ENCODE measurements at places on chromosomes 16 and 17.

DNA sequence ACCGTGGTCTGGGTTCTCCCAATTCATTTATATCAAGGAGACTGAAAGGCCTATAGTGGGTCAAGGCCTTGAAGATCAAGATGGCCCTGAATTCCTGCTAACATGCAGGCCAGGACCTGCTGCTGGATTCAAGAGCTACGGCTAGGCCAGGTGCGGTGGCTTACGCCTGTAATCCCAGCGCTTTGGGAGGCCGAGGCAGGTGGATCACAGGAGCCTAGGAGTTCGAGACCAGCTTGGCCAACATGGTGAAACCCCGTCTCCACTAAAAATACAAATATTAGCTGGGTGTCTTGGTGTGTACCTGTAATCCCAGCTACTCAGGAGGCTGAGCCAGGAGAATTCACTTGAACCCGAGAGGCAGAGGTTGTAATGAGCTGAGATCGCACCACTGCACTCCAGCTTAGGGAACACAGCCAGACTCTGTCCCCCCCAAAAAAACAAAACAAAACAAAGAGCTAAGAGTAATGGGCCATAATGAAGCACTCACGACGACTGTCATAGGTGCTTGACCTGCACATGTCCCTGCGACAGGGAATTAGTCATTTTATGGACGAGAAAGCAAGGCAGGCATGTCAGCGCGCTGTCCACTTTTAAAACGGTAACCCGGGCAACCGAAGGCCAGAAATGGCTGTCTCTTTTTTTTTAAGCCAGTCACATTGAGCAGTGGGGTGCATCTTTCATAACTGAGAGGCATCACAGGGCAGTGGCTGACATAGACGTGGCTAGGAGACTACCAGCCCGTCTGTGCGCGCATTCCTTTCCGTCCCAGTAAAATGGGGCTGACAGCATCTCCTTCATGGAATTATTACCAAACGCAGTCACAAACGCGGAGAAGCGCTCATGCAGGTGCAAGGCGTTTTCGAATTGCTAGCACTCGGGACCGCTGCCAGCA is 1.0 kb upstream of the FBRS start:
- DNase-seq = peak; percentile 90

- no peak for DNase-seq
Observed at GRCh38 chr17:81641825-81642489, 5.0 kb downstream of the TSPAN10 start.

DNA sequence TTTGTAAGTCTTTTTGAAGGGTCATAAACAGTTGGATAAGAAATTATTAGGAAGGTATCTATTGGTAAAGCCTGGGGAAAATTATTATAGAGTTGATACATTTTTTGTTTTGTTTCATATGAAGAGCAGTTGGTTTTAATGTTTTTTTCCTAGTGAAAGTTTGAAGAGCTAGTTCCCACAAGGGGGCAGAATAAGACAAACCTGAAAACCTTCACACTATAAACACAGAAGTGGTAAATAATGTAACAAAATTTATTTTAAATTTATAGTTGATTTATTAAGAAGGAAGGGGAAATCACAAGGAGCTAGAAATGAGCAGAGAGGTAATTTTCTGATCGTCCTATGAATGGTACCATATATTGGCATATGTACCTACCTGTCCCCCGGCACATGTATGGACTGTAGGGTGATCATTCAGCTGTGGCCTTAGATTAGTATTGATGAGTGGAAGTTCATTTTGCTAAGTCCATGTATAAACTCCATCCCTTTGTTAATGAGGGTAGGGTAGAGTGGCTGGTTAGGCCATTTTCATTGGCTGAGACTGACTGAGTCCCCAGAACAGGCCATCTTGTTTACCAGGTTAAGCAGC is 116.3 kb downstream of the TANC2 start:
- DNase-seq = no peak

- DNase-seq = no peak
Observed at GRCh38 chr17:17269926-17270773, 10.9 kb downstream of the COPS3 start.

GRCh38 chr17:36934692-36935630 is 2.3 kb upstream of the LHX1 start:
- no peak for DNase-seq

- no peak for DNase-seq
Observed at GRCh38 chr16:1981398-1981836, at the start of gene NOXO1. TSS of gene NOXO1 (minus strand) at chr16:1981469. CDS start at chr16:1981179, 290 bp downstream.

- DNase-seq = peak; percentile 4
Observed at GRCh38 chr16:49150341-49150740, 131.3 kb downstream of the CBLN1 start.

DNA sequence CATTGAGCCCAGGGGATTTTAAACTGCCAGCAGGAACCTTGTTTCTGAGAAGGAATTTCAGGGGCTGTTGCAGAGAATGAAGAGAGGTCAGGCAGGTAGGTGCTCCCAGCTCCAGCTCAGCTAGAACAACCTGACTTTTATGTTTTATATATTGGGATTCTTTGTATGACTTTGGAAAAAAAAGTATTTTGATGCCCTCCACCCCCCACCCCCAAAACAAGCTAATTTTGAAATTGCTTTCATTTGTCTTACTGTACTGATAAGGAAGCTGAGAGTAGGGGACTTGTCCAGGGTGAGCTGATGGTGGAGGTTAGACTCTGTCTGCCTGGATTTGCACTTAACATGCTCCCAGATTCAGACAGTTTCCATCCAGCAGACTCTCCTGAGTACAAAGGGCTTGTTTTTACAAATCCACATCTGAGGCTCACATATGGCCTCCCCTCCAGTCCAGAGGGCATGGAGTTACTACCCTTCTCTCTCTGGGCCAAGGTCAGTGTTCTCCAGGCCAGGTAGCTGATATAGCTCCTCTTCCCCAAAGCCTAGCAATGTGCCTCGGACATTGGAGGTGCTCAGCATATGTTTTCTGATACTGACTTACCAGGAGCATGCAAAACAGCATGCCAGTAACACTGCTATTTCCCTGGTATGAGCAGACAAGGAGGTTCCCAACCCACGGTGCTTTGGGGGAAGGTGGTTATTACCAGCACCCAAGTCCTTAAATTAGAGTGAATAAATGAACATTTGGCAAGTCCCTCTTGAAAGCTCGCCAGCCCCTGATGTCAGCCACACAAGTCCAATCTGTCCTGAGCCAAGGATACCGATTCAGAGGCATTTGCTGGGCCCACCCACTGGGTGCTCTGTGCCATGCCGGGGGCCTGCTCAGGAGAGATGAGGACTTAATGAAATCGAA is 11.3 kb downstream of the STX1B start:
- DNase-seq = no peak

Measured in NCI-H1092 treated with DMSO at 0.1 percent for 48 hours (cell line).